ENCODE measurements at places on chromosomes 6 and 20.

GRCh38 chr6:1781152-1781816, 171.6 kb downstream of the FOXC1 start:
- no peak for DNase-seq

- DNase-seq: no peak
These were observed 3.2 kb upstream of the DEF6 start for GRCh38 chr6:35294308-35294945.

- DNase-seq: peak; percentile 83
These were observed 3.7 kb upstream of the FUCA2 start for GRCh38 chr6:143515061-143515760.

DNA sequence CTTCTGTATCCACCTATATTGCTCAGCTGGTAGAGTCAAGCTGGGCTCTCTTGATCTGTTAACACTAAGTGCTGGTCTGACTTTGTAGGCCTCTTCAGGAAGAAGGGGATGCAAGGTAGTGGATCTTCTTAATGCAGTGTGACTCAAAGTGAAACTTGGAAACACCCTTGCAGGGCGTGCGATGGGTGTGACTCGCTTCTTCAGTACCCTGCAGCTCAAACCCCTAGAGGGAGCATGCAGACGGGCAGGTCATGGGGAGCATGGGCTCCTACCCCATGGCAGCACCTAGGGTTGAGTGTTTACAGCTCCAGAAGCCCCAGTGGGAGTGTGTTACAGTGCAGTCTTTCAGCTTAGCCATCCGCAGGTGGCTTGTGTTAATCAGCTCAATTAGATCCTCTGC, 757 bp upstream of the SAMD3 start:
- DNase-seq: no peak

DNA sequence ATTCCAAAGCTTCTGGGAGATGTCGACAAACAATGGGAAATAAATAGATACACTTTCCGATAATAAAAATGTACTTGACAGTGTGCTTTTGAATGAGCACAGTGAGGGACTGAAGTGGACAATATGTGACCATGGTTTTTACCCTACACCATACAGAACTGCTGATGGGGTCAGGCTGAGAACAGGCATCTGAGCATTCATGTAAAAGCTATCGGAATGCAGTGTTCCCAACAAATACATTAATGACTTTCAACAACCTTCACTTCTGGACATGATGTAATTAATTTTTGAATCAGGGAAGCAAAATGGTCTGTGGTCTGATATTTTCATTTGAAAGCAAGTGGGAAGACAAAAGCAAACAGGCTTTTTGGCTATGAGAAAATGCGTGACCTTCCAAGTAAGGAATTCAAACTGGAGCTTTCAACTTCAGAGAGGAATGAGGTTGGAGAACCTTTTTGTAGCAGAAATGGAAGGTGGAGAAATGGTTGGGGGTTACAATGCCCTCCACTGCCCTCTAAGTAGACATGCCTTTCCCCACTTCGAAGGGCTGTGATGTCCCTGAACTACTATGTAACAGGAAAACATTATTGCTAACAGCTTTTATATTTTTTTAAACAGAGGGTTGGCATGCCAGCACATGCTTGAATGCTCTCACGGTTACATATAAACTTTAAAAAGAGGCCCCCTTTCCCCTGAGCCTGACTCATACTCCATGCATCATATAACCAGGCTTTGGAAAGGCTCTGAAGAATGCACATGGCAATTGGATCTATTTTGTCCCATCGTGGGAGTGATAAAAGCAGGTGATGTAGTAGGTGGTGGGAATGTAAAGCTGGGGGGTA, 203.5 kb upstream of the CITED2 start:
- DNase-seq: no peak

GRCh38 chr6:165635965-165636364, 27.1 kb downstream of the PDE10A start:
- DNase-seq: no peak

DNA sequence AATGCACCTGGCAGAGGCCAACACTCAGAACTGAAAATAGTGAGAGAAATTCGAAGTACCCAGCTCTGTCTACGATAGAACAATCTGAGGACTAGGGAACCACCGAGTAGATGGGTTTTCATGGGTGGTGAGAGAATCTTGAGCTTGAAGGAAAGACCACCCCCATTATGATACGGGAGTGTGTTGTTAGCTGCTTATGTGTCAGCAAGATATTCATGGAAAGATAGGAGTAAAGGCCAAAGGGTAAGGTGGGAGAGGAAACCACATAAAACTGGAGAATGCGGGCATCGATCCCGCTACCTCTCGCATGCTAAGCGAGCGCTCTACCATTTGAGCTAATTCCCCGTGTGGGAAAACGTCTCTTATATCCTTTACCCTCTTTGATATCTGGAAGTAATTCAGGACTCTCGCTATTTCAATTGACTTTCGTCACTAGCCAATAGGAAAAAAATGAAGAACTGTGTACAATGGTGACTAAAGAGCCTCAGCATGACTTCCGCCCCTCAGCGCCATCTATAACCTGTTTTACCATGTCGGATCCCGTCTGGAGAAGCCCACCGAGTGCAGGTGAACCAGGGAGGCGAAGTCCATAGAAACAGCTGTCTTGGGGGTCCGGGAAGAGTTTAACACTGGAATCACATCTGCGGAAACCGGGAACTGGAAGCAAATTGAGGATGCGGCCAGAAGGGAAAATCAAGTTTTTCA, 25.0 kb upstream of the ABT1 start:
- DNase-seq: peak; percentile 50

- no peak for DNase-seq
These were observed 994 bp downstream of the FOXC1 start for GRCh38 chr6:1610497-1611321.

- DNase-seq: no peak
These were observed 46.5 kb downstream of the SESN1 start for GRCh38 chr6:109048176-109048575.

DNA sequence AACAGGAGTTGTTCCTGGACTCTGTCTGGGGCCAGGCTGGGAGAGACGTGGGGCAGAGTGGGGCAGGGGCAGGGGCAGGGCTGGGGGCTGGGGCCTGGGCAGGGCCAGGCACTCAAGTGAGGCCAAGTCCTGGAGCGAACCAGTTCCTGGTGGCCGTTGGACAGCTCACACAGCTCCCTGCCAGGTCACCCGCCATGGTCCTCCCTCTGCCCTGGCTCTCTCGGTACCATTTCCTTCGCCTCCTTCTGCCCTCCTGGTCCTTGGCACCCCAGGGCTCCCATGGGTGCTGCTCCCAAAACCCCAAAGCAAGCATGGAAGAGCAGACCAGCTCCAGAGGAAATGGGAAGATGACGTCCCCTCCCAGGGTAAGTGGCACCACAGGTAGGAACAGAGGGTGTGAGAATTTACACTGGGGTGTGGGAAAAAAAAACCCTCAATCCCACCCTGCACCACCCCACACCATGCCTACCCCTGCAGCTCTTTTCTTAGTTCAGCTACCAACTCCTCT, at the start of gene MCCD1:
Gene MCCD1, plus strand, starts transcription at position 142 of the 508 bp plus-strand sequence. Its CDS starts 53 bp downstream, at position 195.
- no peak for DNase-seq

GRCh38 chr6:139738801-139739455, 364.5 kb upstream of the CITED2 start:
- no peak for DNase-seq

DNA sequence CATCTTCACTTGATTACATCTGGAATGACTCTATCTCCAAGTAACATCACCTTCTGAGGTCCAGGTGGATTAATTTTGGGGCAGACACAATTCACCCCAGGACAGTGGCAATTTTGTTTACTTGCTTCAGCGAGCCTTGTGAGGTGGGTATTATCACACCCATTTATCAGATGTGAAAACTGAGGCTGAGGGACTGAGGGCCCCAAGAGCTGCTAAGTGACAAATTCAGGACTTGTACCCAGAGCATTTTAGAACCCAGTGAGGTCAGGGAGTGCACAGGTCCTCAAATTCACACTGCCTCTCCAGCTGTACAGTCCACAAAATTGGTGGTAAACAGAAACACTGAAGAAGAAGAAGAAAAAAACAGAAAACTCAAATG, 125.2 kb upstream of the PMEPA1 start:
- no peak for DNase-seq

GRCh38 chr6:133814797-133815196, 74.1 kb upstream of the TCF21 start:
- no peak for DNase-seq

GRCh38 chr6:71015392-71015791, 58.5 kb upstream of the B3GAT2 start:
- no peak for DNase-seq

DNA sequence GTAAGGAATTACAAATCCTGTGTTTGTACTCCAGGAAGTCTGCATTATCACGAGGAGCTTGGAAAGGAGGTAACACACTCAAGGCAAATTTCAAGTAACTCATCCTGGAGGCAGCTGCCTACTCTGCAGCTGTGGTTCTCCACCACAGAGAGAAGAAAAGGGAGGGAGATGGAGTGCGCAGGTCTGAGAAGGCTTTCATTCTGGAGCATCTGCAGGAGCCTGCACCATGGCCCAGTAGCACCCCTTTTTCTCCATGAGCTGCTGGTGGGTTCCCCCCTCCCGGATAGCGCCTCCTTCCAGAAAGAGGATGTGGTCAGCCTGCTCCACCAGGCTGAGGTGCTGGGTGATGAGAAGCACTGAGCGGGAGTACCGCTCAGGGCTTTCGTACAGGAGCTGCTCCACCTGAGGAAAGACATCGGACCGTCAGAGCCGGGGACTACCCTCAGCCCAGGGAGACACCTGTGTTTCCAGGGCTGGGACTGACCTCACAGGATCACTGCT, 1.6 kb upstream of the PSMB8 start:
- no peak for DNase-seq

GRCh38 chr6:42449917-42450476, 1.7 kb downstream of the TRERF1 start:
- no peak for DNase-seq

- no peak for DNase-seq
These were observed 453.2 kb downstream of the QKI start for GRCh38 chr6:163867518-163868292.

DNA sequence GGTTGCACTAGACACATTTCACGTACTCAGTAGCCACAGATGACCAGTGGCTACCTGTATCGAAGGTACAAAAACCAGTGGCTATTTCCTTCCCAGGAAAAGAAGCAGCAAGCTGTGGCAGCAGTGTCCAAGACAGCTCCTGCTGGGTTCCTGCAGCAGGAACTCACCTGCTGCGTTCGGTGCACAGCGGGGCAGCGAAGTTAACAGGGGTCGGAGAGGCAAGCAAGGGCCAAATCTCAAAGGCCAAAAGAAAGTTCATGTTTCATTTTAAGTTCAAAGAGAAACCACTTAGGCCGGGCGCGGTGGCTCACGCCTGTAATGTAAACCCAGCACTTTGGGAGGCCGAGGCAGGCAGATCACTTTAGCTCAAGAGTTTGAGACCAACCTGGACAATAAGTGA, 26.9 kb downstream of the ASIP start:
- DNase-seq: no peak

Data from heart right ventricle (tissue), 16 donors.